Stimulated activated CD8-positive, alpha-beta memory T cell treated with anti-CD3 and anti-CD28 coated beads, Interleukin-4, amount 100 ng/mL, for 1 hour (primary cell): ENCODE measurements at places on chromosomes 3 and 15.

DNA sequence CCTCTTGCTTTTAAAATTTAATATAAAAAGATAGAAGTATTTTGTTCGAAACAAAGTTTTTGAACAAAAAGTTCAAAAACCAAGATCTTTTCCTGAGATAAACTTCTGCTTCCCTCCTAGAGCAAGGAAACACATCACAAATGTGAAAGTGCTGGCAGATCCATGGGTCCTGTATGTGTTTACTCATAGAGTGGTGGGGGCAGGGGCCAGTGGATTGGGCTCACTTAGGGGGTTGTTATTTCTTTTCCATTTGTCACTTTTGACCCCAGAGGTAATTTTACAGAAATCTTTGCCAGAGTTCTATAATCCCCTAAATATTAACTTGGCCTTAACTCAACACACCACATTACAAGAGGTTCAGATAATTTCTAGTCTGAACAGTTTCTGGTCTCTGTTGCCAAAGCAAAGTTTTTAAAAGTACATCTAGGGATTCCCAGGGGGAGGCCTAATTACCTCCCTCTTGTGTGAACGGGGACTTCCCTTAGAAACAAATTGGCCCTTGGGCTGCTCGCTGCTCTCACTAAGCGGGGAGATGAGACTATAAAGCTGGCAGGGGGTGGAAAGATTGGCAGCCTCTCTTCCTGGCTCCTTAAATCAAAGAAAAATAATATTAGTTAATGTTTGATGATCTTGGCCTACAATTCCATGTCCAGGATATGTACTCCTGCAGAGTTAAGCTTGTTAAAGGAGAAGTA lies 66.8 kb upstream of the PTX3 start:
- no peak for DNase-seq

DNA sequence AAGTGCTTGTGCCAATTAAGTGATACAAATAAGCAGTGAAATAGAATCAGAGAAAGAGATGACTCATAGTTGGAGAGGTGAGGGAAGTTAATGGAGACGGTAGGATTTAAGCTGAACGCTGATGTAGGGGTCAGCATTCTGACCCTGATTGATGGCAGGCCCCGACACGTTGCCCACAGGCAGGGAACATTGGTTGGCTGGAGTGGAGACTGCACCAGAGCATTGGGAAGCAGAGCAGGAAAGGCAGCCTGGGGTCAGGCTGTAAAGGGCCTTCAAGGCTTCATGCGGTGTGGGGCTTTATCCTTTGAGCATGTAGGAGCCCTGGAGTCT lies 68.6 kb downstream of the DCUN1D1 start:
- no peak for DNase-seq

DNA sequence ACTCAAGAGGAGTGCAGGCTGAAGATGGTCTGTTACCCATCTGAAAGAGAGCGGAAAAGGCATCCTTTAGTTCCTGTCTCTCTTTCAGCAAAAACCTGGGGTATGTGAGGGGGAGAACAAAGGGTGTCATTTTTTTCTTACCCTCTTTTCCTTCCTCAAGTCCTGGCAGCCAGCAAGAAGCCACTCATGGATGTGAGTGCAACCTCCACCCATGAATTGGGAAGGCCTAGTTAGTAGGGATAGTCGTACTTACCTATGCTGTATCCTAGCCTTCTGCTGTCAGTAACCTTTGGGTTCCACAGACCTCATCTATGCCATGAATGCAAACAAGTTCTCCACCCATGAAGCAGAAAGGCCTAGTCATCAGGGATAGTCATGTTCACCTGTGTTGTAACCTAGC lies 472.8 kb downstream of the ZIC1 start:
- DNase-seq, result no peak

- no peak for DNase-seq
Observed at GRCh38 chr3:81985996-81986723, 224.7 kb upstream of the GBE1 start.

GRCh38 chr3:67832817-67833216 lies 178.4 kb upstream of the SUCLG2 start:
- DNase-seq, result no peak
